ENCODE measurements at places on chromosomes 4 and X.

GRCh38 chr4:8106451-8107025 is 52.1 kb downstream of the ABLIM2 start:
- no peak for DNase-seq

GRCh38 chr4:141121768-141122454 is 11.4 kb downstream of the RNF150 start:
- peak; percentile 56 for DNase-seq

DNA sequence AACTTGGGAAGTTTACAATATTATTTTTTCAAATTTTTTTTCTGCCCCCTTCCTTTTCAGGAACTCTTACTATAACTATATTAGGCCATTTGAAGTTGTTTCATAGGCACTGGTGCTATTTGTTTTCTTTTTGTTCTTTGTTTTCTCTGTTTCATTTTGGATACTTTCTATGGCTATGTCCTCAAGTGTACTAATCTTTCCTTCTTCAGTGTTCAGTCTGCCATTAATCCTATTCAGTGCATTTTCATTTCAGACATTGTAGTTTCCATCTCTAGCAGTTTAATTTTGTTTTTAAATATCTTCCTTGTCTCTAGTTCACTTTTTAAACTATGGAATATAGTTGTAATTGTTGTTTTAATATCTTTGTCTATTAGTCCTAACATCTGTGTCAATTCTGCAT is 48.0 kb upstream of the SMAD1 start:
- no peak for DNase-seq

- DNase-seq: no peak
Observed at GRCh38 chr4:112152521-112152920, 7.3 kb downstream of the FAM241A start.

GRCh38 chrX:75273483-75273882 is 402 bp upstream of the UPRT start:
- DNase-seq: no peak

- DNase-seq: no peak
Observed at GRCh38 chrX:154396973-154397887, 947 bp upstream of the RPL10 start.
